NT2/D1 (cell line): ENCODE measurements at places on chromosomes 5 and 9.

DNA sequence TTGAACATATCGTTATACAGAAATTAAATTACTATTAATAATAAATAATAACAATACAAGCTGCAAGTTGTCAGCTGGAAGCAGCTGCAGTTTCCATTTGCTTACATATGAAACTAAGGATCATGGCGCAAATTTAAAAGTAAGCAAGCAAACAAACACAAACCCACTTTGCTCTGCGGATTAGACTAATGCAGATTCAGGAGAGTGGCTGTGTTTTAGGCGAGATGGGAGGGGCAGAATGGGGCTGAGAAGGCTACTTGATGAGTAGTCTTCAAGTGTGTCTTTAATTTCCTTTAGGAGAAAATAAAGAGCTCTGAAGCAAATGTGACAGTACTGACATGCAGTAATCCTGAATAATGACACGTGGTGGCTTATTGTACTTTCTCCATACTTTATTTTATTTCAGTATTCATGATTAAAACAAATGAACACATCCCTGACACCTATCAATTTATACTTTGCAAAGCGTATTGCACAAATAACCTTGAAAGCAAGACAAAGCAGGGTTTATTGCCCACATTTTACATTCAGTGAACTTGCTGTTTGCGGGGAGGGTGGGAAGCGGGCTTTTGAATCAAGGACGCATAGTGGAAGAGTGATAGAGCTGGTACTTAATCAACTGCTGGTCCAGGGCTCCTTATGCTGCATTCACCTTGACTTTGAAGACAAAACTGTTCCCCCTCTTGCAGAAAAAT lies 221.4 kb upstream of the TRIM32 start:
- no peak for DNase-seq

DNA sequence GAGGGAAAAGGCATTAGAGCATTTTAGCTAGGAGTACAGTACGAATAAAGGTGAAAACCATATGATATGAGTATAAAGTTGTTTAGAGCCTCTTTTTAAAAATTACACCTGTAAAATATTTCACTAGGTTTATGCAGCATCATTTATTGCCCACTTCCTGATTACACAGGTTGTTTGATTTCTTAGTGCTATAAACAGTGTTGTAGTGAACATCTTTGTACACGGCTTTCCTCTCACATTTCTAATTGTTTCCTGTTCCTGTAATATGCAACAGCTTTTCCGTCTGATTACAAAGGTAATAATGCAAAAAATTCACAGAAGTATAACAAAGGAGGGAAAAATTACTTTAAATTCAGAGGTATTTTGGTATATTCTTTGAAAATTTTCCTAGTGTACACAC lies 13.0 kb downstream of the STOM start:
- no peak for DNase-seq

GRCh38 chr9:135647884-135648283 lies 8.5 kb upstream of the GLT6D1 start:
- no peak for DNase-seq

GRCh38 chr5:110108520-110108919 lies 418.8 kb downstream of the MAN2A1 start:
- no peak for DNase-seq

DNA sequence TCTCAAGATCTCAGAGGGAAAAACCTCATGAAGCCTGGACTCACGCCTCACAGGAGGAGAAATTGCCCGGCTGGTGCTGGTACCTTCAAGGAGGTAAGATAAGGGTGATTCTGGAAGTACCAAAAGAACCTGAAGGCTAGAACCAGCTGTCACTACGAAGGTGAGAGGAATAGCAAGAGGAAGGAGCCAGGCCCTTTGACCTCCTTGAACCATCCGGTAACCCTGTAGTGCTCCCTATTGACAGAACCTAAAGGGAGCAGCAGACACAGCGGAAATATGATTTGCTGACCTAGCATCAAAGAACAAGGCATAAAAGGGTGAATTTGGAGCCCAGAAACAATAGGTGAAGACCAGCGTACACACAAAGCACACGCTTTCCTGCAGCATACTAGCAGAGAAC lies 92.2 kb downstream of the DOCK8 start:
- DNase-seq, result no peak

DNA sequence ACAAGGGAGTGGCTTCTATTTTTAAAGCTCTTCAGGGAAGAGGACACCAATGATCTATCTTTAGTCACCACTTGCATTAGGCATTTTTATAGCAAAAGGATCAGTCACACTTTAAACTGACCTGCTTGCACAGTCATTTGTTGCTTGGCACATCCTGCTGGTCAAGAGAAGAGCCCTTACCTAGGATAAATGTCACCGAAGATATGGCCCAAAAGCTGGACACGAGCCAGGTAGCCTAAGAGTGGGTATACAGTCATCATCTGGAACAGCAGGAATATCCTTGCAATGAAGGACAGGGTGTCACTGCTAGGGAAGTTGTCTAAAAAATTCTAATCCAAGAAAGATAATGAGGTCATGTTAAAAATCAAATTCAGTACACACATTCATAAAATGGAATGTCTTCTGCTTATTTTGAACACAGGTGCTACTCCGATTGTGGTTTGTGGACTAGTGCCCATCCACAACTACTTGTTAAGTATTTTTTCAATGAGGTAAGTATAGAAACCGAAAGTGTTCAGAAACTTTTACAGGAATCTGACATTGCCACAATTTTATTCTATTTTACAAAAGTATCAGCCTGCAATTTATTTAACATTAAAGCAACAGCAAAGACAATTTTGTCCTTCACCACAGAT lies 78.4 kb downstream of the SLC38A9 start:
- no peak for DNase-seq

DNA sequence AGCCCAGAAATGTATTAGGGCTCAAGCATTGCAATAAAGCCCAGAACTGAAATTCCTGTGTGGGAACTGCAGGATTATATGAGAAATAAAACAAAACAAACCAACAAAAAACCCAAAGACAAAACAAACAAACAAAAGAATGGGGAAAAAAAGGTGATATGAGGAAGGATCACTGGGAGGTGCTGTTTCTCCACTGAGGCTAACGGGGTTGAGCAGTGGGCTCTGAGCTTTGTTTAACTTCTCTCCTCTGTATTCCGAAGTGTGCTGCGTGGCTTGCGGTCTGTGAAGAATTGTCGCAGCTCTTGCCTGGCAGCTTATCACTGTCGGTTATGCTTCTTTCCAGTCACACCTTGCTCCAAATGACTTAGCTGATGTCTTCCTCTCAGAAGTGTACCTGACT lies 106.3 kb downstream of the TENT4A start:
- DNase-seq, result no peak

- DNase-seq, result no peak
Observed at GRCh38 chr5:14414656-14415023, 167.0 kb upstream of the OTULINL start.

GRCh38 chr5:9765419-9766140 lies 135.4 kb upstream of the TAS2R1 start:
- DNase-seq, result no peak

DNA sequence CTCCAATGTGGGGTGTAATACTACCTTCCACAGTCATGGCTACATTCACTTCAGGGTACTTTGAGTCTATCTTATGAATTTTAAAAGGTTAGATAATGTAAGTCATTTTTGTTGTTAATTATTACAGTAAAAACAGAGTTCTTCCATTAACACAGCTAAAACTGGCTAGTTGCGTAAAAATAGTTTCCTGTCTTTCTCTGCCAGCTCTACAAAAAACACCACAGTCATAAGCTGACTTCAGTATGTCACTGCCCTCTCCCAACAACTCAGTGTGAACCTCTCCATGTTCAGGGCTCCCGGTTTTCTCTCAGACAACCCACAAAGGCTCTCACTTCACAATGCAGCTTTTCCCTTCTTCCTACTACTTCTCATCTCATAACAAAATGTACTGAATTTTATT lies 84.8 kb upstream of the ITGA1 start:
- DNase-seq, result no peak

- no peak for DNase-seq
Observed at GRCh38 chr5:32280656-32281081, 32.1 kb downstream of the MTMR12 start.

DNA sequence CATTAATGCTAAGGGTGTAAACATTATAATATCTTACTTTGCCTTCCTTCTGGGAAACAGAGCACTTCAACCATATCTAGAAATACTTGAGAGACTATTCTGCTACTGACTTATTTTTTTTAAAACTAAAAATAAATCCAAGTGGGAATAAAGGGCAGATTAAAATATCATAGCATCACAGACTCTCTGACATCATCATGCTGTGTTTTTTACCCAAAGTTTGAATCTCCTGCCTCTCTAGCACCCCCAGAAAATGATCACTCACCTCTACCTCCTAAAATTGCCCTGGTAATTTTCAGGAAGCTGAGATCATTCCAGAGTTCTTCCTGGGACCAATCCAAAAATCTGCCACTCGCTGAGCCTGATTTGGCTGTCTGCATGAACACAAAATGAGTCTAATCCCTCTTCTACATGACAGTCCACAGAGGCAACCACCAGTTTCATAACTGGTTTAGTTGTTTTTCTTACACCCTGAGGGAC lies 813.8 kb upstream of the DMAC1 start:
- DNase-seq, result no peak

DNA sequence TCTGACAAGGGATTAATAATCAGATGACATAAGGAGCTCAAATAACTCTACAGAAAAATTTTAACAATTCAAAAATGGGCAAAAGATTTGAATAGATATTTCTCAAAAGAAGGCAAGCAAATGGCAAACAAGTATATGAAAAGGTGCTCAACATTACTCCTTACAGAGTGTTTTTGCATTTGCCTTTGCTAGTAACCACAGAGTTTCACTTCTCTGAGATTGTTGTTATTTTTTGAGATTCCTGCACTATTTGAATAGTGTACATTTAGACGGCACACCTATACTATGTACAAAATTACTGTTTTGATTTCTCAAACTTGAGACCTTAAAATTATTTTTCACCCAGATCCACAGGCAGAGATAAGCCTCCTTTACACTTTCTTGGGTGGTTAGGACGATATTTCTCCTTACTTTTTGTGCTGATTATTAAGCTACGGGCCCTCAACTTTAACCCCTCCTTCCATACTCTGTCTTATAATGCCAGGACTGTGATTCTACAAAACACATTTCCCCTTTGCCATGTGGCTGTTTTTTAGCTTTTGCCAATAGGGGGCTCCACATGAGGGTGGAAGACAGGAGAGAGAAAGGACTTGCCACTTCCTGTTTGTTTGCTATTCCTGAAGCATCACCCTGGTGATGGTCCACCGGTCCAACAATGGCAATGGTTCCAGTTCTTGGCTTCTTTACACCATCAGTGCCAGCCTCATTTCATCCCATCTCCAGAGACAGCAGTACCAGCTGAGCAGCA lies 65.0 kb upstream of the DAP start:
- no peak for DNase-seq

- DNase-seq, result no peak
Observed at GRCh38 chr5:73918791-73919221, 292.8 kb downstream of the ARHGEF28 start.

- no peak for DNase-seq
Observed at GRCh38 chr5:63961125-63961597, 1.1 kb downstream of the HTR1A start.

DNA sequence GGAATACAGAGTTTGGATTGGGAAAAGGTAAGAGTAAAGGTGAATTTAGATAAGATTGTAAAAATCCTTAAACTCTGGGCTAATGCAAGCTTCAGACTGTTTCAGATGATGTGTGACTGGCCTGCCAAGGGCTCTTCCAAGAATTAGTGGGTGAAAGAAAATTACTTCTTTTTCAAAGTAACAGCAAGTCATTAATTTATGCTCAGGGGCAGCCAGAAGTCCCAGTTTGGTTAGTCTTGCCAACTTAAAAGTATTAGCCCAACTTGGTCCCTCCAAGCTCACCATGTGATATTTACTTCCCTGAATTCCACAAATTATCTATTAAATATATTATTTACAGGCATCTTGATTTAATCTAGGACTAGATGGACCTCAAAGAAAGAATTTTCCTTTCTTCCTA lies 947.8 kb downstream of the NR2F1-AS1 start:
- no peak for DNase-seq

GRCh38 chr9:8052991-8053390 lies 253.4 kb upstream of the DMAC1 start:
- no peak for DNase-seq

DNA sequence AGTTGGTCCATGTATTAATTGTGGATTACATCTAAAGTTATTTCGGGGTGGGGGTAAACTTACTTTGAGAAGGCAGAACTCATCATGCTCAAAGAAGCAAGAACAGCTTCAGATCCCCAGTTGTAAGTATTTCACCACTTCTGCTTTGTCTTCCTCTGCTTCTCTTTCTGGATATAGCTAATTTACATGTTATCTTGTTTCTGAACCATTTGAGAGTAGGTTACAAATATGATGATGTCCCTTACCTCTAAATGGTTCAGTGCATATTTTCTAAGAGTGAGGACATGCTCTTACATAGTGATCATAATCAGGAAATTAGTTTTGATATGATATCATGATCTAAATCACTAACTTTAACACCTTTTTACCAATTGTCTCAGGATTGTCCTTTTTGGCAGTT lies 11.9 kb downstream of the TRIO start:
- no peak for DNase-seq

GRCh38 chr9:132366481-132366880 lies 11.7 kb upstream of the SETX start:
- DNase-seq, result no peak

DNA sequence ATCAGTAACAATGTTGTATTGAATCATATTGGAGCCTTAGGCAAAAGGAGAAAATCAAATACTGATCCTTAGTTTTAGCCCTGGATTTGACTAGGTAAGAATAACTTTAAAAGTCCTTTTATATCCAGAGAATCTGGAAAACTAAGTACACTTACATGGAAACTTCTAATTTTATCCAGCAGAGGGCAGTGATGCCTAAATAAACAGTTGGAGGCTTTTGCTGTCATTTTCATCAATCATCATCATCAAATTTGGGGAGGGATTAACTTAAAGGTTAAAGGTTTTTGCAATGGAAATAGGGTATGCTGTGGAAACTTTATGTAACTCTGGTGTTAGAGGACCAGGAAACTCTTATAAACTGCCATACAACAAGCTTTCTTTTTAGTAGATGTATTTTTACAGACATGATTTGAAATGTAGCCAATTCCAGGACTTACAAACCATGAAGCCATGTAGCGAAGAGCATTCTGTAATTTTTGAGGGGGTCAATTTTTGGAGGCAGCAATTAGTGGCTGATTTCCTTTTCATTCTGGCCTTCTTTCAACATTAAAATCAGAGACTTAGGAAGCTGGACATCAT lies 112.7 kb downstream of the OSTF1 start:
- DNase-seq, result peak; percentile 56

DNA sequence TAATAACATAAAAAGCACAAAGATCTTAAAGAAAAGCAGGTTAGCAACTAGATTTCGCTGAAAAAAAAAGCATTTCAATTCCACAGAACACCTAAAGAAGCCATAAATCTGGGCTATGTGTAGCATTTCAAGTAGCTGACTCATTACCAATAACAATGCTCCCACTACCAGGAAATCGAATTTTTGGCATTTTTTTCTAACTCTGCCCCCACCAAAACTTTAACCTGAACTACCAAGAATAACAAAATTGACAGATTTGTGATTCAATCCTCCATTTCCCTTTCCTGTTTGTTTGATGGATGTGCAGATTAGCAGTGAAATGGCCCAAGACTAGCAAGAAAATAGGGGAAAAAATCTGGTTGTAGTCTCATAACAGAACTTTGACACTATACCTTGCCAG lies 180.2 kb downstream of the RASEF start:
- no peak for DNase-seq

GRCh38 chr5:147558826-147559225 lies 49.0 kb upstream of the DPYSL3 start:
- DNase-seq, result no peak

- DNase-seq, result no peak
Observed at GRCh38 chr9:104780796-104781395, 17.0 kb downstream of the NIPSNAP3B start.

- no peak for DNase-seq
Observed at GRCh38 chr9:15736569-15736968, 183.7 kb downstream of the CCDC171 start.
